ENCODE measurements at places on chromosomes 13 and 19.
A peak's percentile ranks its signal among the peaks of the same experiment; 100 is the strongest.

- peak; percentile 58 for DNase-seq
Observed at GRCh38 chr13:43787997-43788396, 1.2 kb upstream of the ENOX1 start.

- no peak for DNase-seq
Observed at GRCh38 chr13:28658539-28658795, 463 bp upstream of the POMP start.

- peak; percentile 87 for DNase-seq
Observed at GRCh38 chr19:35352448-35353304, 5.0 kb downstream of the FFAR1 start.

GRCh38 chr13:112905990-112906641, 62.9 kb upstream of the MCF2L start:
- no peak for DNase-seq

GRCh38 chr13:85068231-85068630, 731.0 kb downstream of the SLITRK6 start:
- DNase-seq, result no peak

- DNase-seq, result no peak
Observed at GRCh38 chr13:20654156-20654555, 49.3 kb upstream of the IL17D start.

DNA sequence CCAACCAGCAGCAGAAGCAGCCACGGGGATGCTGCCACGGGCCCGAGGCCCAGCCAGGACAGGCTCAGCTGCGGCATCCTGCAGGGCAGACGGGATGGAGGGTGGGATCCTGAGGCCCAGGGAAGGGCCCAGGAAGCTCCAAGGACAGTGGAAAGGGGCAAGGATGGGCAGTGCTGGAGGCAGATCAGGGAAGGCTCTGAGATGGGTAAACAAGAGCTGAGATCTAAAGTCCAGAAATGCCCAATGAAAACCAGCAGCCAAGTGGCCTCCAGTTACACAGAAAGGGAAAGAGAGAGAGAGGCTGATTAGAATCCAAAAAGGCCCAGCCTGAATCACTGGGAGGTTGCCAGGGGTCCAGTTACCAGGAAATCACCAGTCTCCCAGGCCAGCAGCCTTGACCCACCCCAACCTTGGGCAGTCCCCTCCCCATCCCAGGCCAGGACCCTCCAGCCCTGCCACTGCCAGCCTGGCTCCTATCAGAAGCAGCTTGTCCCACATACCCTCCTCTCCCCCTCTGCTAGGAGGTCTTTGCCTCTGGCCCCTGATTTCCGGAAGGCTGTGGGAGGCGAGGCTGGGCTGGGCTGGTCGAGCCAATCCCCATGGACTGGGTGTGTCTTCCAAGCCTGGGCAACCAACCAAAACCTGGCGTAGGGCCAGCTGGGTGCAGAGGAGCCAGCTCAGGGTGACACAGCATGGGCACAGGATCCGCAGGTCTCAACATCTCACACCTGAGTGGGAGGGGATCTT, at the start of gene CYP4F11:
Gene CYP4F11, minus strand, starts transcription at position 198 of the 747 bp plus-strand sequence. Its CDS starts 121 bp downstream, at position 77.
- no peak for DNase-seq

All from AG08395 (cell line).